ENCODE measurements at places on chromosomes 5 and 9.

DNA sequence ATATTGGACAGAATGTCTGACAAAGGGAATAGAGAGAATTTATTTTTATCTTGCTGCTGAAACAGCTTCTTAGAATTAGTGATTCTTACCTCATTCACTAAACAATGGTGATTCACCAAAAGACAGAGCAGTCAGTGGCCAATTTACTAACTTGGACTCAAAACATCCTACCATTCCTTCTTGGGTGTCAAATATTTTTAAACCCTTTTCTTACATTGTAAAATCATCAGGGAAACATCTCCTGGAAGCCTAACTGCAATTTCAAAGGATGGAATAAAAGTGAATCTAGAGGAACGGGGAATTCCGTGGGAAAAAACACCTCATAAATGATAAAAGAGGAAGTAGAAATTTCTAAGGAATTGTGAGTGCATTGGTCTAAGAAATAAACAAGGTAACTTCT lies 97.7 kb downstream of the LHFPL2 start:
- peak; percentile 34 for DNase-seq

DNA sequence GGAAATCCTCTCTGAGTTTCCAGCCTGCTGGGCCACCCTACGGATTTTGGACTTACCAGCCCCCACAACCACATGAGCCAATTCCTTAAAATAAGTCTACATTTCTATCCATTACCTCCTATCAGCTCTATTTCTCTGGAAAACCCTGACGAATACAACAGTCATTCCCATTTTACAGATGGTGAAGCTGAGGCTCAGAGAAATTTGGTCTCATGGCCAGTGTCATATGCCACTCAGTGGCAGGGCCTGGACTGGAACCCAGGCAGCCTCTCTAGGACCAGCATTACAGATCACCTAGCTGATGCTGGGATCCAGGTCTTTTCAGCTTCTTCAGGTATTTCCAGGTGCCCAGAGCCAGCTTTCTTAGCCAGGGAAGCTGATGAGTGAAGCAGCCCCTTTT lies 45.0 kb upstream of the SH3PXD2B start:
- no peak for DNase-seq

DNA sequence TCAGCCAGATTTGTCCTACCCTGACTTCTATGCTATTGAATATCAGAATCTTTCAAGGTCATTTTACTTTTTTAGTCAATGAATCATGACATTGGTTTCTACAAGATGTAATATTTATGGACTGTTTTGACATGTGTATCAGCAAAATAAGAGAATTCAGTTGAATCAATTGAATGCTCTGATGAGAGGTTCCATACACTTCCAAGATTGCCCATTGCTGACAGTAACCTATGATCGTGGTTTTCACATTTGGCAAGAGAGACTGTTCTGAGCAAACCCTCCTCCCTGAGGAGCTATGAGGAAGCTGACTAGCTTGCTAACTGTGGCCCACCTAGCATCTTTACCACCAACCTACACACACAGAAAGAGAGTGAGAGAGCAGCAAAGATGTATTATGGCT lies 56.7 kb upstream of the FST start:
- no peak for DNase-seq

DNA sequence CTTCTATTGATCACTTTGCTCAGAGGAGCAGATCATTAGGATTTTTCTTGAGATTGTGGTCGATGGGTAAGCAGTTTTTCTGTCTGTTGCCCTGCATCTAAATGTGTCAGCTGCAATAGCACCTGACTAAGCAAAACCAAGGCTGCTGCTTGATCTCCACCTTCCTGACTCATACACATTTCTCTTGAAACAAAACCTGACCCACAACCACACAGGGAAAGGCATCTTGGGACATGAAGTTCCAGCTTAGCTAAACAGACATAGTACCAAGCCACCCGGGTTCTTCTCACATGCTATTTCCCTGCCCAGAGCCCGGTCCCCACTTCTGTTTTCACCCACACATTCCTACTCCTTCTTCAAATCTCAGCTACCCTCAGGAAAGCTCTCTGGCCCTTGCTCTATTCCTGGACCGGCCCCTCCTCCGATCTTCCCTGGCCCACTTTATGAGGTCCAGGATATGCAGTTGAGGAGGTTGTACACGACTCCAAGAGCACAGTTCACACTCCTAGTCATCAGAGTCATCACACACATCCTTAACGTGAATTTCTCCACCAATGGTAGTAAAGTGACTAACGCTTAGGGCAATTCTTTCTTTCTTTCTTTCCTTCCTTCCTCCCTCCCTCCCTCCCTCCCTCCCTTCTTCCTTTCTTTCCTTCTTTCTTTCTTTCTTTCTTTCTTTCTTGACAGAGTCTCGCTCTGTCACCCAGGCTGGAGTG lies 16.0 kb upstream of the ZBTB43 start:
- DNase-seq, result no peak

- no peak for DNase-seq
Observed at GRCh38 chr9:112856843-112857242, 33.8 kb downstream of the SLC46A2 start.

GRCh38 chr9:131951905-131952304 lies 127.8 kb downstream of the MED27 start:
- DNase-seq, result no peak

- DNase-seq, result no peak
Observed at GRCh38 chr9:14156046-14156445, 157.9 kb downstream of the NFIB start.

GRCh38 chr5:111556501-111556900 lies 44.2 kb upstream of the STARD4 start:
- peak; percentile 58 for DNase-seq

DNA sequence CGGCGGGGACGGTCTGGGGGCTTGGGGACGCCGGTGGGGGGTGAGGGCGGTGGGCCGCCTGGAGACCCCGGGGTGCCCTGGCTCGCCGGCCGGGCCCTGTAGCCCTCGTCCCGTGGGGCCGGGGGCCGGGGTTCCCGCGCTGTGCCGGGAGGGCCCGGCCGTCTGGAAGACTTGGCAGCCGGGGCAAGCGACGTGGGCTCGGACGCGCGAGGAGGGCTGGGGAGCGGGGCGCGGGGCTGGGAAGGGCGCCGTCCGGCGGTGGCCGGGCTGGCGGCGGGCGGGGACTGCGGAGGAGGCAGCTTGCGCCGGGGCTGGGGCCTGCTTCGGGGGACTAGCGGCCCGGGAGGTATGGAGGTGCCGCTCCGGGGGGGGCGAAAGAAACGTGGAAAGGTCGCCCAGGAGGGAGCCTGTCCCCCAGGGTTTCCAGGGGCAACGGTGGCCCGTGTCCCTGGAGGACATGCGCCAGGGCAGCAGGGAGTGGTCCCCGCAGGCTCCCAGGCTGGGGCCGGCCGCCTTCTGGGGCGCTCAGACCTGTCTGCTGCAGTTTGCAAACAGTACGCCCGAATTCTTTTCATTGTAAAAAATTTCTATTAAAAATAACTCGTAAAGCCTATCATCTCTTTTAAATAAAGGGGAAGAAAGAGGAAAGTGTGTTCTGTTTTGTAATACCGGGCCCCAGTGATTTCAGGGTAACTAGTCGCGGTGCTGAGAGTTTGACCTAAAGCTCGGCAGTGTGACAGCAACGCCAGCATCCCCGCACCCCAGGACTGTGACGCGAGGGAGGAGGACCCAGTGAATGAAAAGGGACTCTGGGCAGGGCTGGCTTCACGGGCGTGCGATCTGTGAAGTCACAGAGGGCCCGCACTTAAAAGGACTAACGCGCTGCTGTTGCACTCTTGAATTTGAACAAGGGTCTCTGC lies 752 bp upstream of the ANKH start:
- peak; percentile 54 for DNase-seq

- DNase-seq, result peak; percentile 69
Observed at GRCh38 chr9:21031091-21031807, at the start of gene HACD4. HACD4 (minus strand) TSS chr9:21031640; CDS start chr9:21031590, 50 bp downstream.

GRCh38 chr9:34573599-34574325 lies 15.8 kb downstream of the CNTFR start:
- no peak for DNase-seq

GRCh38 chr5:6066016-6066415 lies 312.3 kb downstream of the MED10 start:
- no peak for DNase-seq

DNA sequence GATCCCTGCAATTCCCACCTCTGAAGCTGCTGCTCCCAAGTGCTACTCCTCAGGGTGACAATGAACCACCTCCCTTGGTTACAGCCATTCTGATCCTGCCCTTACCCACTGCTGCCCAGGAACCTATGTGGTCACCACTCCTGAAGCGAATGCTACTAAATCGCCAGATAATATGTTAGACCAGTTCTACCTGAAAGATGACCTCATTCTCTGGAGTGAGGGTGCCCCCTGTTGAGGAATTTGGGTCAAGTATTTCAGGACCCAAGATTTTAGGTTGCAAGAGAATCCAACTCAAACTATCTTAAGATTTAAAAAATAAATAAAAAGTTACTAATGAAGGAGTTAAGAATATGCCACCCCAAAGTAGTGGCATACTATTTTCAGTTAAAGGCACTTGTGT lies 5.8 kb upstream of the SNAPC3 start:
- peak; percentile 28 for DNase-seq

DNA sequence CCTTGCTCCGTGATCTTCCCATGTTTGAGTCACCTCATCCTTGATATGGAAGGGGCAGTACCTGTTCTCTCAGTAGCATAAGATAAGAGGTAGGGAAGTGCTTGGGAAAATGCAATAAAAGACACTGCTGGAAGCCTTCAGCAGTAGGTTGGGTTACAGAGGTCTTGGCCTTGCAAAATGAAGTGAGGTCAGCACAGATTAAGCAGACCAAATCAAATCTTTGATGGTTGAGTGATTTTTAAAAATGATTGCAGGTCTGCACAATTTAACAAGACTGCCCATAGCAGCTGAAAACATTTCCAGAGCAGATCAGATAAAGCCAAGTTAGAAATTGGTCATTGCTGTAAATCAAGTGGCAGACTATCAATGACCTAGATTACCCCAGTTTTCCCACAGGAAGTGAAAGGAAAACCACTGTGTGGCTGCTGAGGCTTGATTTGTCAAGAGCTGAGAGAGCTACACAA lies 32.9 kb downstream of the PALM2AKAP2 start:
- no peak for DNase-seq

- DNase-seq, result peak; percentile 33
Observed at GRCh38 chr9:113520109-113520642, 56.6 kb downstream of the RGS3 start.

GRCh38 chr9:2120926-2121689 lies 106.0 kb downstream of the SMARCA2 start:
- no peak for DNase-seq

GRCh38 chr5:115435065-115435777 lies 109.4 kb downstream of the FEM1C start:
- DNase-seq, result no peak

GRCh38 chr9:127927201-127927987 lies 3.2 kb downstream of the PIP5KL1 start:
- DNase-seq, result no peak

- no peak for DNase-seq
Observed at GRCh38 chr9:22840641-22841040, 394.0 kb downstream of the DMRTA1 start.

DNA sequence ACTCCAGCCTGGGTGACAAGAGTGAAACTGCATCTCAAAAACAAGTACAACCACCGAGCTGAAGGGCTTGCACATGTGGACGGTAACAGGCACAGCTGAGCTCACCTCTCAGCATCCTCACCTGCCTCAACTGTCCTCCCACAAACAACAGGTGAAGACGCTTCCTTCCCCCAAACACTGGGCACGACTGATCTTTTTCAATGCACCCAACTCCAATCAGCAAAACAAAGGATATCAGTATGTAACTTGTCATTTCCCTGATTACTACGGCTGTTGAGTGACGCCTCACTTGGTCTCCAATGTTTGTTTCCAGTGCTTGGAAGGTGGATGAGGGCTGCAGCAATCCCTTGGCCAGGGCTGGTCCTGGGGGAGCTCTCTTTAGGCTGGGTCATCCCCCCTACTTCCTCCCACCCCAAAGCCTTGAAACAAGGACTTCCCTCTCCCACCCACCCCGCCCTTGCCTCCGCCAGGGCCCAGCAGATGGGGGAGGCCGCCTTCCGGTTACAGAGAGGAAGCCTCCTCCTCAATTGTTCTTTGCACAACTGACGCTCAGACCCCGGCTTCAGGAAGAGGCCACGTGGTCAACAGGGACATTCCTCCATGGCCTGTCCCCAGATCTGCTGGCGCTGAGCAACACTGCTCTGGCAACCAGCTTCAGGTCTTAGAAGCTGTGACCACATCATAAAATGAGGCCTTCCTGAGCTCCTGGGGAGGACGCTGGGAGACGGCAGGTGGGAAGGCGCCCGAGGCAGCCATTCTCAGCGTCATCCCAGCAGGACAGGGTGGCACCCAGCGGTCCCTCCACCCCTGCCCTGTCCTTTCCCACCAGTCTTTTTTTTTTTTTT lies 5.9 kb downstream of the FAM78A start:
- DNase-seq, result peak; percentile 89

DNA sequence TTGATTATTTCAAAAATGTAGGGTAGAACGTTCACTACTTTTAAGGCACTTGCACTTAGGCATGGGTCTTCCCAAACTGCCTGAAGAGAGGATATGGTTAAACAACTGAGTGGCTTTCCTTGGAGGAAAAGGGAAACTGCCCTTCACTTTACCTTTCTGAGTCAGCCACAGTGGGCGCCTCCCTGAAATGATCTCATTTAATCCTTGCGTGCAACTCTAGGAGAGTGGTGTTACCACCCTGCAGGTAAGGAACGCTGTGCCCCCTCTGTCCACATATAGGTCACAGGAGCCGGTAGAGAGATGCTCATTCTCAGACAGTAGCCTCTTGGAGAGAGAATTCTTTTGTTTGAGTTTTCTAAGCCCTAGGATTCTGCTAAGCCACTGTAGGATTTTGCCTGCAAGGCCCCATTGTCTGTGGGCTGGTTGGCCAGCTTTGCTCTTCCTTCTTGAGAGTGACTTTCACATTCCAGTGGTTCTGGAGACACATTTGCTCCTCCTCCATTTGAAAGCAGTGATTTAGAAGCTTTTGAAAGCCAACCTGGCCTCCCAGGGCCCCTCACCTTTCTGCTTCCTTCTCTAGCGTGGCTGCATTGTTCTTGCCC lies 110.3 kb upstream of the CTSL start:
- DNase-seq, result no peak

GRCh38 chr9:131554843-131555351 lies 9.6 kb downstream of the PRRT1B start:
- DNase-seq, result no peak

DNA sequence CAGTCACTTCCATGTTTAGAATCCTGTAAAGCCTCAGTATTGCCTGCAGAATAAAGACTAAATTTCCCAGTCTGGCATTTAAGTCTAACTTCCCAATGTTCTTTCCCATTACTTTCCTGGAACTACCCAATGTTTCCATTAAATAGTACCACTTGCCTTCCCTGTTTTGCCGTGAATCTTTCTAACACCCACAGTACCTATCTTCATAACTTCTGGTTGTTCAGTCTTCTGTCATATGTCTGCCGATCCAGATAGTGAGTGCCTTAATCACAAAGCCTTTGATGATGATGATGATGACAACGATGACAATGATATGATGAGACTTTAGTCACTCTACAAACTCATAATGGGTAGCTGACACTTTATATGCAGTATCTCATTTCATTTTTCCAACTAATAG lies 6.6 kb upstream of the HEMGN start:
- DNase-seq, result no peak

- no peak for DNase-seq
Observed at GRCh38 chr5:167479779-167480178, 811.7 kb upstream of the WWC1 start.

All from suppressor macrophage treated with lipopolysaccharide for 4 hours (primary cell).